ENCODE measurements at places on chromosomes 11 and 22. TPM values are rescaled to one million over a fixed set of nuclear protein-coding genes. Genes with fewer than 3 reads are reported as not detected.
A peak's percentile ranks its signal among the peaks of the same experiment; 100 is the strongest.

DNA sequence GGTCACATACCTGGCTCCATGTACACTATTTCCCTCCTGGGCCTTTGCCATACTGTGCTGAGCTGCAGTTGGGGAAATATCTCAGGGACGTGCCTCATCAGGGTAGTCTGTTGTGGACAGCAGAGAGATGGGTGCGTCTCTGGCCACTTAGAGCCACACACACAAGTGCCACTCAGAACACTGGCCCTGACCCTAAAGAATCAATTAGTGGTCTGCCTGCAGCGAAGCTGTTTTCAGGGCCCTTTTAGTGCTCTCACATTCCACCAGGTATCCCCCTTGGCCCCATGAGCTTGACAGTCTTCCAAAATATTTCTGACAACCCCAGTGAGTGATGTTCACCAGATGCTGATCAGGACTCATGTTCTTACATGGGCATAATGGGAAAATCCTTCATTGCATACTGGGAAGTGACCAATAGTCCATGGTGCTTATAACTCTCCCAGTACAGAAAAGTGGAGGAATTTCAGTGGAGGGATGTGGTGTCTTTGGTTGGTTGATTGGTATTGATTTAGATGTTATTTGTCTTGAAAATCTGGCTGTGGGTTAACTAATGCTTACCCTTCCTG, 66.1 kb downstream of the ME3 start:
- DNase-seq = no peak
- peak overlapping the region; percentile 11 for H3K27ac ChIP-seq
- no peaks in the 10 kb centered on the region for H3K36me3 ChIP-seq

- H3K4me1 ChIP-seq = no peaks in the 10 kb centered on the region
- peak; percentile 55 for DNase-seq
- H3K27me3 ChIP-seq = peaks cover 10% of the 10 kb centered on the region
- H3K4me3 ChIP-seq = no peak overlapping the region
- H3K27ac ChIP-seq = no peak overlapping the region
- no peaks in the 10 kb centered on the region for H3K36me3 ChIP-seq
Observed at GRCh38 chr22:41746567-41747400, 47.5 kb downstream of the MEI1 start.

- DNase-seq = no peak
- H3K4me3 ChIP-seq = no peak overlapping the region
- H3K27ac ChIP-seq = no peak overlapping the region
- H3K27me3 ChIP-seq = no peaks in the 10 kb centered on the region
Observed at GRCh38 chr11:107257710-107258109, 199.9 kb downstream of the CWF19L2 start.

GRCh38 chr11:62432695-62433094, 13.9 kb downstream of the SCGB1A1 start:
- no peak overlapping the region for H3K4me3 ChIP-seq
- no peak overlapping the region for H3K27ac ChIP-seq
- H3K27me3 ChIP-seq = no peaks in the 10 kb centered on the region
- H3K4me1 ChIP-seq = peaks cover 56% of the 10 kb centered on the region

DNA sequence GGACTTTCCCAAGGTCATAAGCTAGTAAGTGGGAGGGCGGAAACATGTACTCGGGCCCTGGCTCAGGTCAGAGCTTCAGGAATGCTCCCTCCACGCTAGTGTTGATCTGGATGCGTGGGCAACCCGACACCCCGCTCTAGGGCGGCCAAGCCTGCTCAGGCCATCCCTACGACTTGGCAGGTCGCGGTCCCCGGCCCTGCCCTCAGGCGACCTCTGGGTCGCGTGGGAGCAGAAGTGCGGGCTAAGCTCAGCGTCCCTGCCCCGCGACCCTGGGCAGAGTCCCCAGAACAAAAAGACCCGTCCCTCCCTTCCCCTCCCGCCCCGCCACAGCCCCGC, 781 bp upstream of the TEF start:
- peaks cover 8% of the 10 kb centered on the region for H3K36me3 ChIP-seq
- H3K27ac ChIP-seq = peak overlapping the region; percentile 98
- H3K4me3 ChIP-seq = peak overlapping the region; percentile 51
- H3K27me3 ChIP-seq = no peaks in the 10 kb centered on the region

DNA sequence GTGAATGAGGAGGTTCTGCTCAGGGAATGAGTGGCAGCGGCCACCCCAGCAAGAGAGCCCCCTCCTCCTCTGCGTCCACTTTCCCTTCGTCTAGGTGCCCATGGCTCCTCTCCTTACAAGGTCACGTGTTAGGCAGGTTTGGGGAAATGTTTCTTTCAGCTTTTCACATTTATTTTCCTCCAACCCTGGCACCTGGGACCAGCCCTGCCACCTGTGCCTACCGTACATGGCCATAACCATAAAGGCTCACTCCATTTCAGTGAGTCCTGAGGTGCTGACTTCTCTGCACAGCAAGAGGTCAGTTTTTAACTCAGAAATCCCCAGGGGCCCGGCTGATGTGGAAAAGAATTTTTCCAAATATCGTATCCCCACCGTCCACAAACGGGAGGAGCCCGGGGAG, 71.2 kb downstream of the FLI1 start:
- peaks cover 8% of the 10 kb centered on the region for H3K36me3 ChIP-seq
- no peak overlapping the region for H3K27ac ChIP-seq
- H3K27me3 ChIP-seq = no peaks in the 10 kb centered on the region
- H3K4me1 ChIP-seq = 0 out of 2 replicates have a peak, but pooled peaks cover 1% of the 10 kb centered on the region
- H3K4me3 ChIP-seq = no peak overlapping the region

DNA sequence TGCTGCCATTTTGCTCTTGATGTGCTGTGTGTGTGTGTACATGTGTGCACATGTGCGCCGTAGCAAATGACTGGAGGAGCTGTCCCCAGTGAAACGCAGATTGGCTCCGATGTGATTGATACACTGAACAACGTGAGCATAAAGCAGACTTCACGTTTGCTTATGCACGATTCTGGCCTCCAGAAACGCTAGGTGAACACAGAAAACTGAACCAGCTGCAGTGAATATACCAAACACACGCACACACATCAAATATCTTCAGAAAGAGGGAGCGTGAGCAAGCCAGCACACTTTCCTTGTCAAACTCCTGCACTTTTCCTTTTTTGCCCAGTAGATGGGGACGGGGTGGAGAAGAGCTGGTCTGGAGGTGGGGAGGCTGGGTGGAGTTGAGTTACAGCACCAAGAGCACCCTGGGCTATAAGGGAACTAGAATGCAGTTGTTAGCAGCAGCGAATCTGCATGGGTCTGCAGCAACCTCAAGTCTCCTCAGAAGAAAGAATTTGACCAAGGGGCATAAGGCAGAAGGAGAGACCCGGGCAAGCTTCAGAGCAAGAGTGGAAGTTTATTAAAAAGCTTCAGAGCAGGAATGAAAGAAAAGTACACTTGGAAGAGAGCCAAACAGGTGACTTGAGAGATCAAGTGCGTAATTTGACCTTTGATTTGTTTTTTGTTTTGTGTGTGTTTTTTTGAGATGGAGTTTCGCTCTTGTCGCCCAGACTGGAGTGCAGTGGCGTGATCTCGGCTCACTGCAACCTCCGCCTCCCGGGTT, 77.8 kb upstream of the CADM1 start:
- no peaks in the 10 kb centered on the region for H3K4me1 ChIP-seq
- no peaks in the 10 kb centered on the region for H3K36me3 ChIP-seq

DNA sequence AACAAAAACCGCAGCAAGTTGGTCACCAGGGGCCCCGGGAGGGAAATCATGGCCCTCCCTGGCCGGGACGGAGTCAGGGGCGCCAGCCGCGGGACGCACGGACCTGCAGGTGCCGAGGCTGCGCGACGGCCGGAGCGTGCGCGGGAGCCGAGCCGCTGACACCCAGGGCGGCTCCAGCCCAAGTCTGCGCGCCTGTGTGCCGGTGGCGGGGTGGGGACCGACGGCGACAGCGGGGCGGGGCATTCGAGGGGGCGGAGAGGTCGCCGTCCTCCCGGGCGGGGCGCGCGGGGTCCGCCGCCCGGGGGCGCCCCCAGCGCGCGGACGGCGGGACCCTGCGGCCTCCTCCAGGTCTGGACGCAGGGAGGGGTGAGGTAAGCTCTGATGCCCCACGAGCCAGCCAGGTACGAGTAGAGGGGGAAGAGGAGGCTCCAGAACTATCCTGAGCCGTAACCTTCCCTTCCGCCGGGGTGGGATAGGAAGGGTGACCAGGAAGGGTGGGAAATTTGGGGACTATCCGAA, at the start of gene ESAM:
Gene ESAM, minus strand, starts transcription at position 186 of the 519 bp plus-strand sequence. Its CDS starts 136 bp downstream, at position 50.
- no peaks in the 10 kb centered on the region for H3K27me3 ChIP-seq
- DNase-seq = no peak
- H3K27ac ChIP-seq = no peak within 1 kb of the TSS
- H3K36me3 ChIP-seq = 0 out of 2 replicates have a peak, but pooled peaks cover 3% of the 10 kb centered on the region

- no peaks in the 10 kb centered on the region for H3K27me3 ChIP-seq
- H3K4me3 ChIP-seq = peak overlapping the region; percentile 61
- peaks cover 28% of the 10 kb centered on the region for H3K4me1 ChIP-seq
Observed at GRCh38 chr11:45803971-45804760, 783 bp upstream of the SLC35C1 start.

- no peaks in the 10 kb centered on the region for H3K36me3 ChIP-seq
- no peak for DNase-seq
- H3K27me3 ChIP-seq = peaks cover 12% of the 10 kb centered on the region
- H3K4me3 ChIP-seq = no peak overlapping the region
Observed at GRCh38 chr11:15618583-15619032, 503.9 kb downstream of the INSC start.

DNA sequence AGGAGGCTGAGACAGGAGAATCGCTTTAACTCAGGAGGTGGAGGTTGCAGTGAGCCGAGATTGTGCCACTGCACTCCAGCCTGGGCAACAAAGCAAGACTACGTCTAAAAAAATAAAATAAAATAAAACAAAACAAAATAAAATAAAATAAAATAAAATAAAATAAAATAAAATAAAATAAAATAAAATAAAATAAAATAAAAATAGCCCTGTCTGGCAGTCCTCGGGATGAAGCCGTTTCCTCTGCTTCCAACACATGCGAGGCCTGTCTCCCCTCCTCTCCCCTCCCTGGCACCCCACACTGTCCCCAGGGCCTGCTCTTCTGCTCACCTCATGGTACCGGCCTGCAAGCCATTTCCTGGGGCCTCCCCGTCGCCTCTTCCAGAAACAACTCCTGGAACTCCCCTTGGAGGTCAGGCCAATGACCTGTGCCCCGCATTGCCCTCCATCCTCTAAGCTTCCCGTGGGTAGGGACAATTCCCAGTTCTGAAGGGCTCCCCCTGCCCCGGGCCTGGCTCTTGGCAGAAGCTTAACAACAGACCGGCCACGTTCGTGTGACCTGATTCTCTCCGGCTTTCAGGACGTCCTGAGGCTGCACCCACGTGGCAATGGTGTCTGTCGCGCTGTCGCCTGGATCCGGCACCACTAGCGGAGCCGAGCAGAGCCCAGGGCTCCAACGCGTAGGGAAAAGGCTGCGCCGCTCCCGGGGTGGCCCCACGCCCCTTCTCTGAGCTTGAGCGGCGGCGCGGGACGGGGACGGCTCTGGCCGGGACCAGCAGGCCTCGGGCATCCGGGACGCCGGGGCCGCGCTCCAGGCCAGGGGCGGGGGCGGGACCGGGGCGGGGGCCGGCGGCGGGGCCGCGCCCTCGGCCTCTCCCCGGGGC, 456 bp upstream of the PARVB start:
- peaks cover 28% of the 10 kb centered on the region for H3K4me1 ChIP-seq
- DNase-seq = peak; percentile 53
- peaks cover 7% of the 10 kb centered on the region for H3K36me3 ChIP-seq

- no peaks in the 10 kb centered on the region for H3K36me3 ChIP-seq
- H3K4me1 ChIP-seq = peaks cover 11% of the 10 kb centered on the region
- H3K4me3 ChIP-seq = no peak overlapping the region
- DNase-seq = no peak
Observed at GRCh38 chr11:46017341-46017740, 94.9 kb downstream of the LARGE2 start.

DNA sequence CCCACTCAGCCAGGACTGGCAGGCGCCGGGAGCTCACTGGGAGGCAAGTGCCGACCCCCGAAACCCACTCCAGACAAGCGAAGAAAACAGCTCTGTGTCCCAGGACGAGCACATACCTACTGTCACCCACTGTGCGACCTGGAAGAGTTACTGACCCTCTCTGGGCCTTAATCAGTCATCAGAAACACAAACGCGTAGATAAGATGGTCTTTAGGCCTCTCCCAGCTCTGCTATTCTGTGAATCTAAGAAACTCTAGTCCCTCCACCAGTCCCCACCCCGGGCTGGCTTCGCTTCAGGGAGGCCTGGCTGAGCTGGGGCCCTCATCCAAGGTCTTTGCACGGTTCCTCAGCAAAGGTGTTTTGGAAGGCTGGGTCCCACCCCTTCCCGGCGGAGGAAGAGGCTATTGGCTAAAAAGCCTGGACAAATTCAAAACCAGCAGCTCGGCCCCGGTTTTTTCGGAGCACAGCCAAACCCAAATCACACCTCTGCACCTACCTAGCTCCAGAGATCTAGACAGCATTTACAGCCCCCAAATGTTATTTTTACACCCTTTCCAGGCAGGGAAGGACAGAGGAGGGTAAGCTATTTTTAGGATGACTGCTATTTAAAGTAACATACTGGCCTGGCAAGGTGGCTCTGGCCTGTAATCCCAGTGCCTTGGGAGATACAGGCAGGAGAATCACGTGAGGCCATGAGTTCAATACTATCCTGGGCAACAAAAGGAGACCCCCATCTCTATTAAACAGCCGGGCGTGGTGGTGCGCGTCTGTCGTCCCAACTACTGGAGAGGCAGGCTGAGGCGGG, 13.2 kb upstream of the HDHD5 start:
- no peak for DNase-seq
- peaks cover 6% of the 10 kb centered on the region for H3K4me1 ChIP-seq
- no peaks in the 10 kb centered on the region for H3K36me3 ChIP-seq

- no peaks in the 10 kb centered on the region for H3K27me3 ChIP-seq
- H3K27ac ChIP-seq = no peak overlapping the region
- H3K4me1 ChIP-seq = no peaks in the 10 kb centered on the region
Observed at GRCh38 chr11:31560842-31561476, 51.4 kb downstream of the ELP4 start.

GRCh38 chr11:61871158-61871597, 20.2 kb downstream of the FADS3 start:
- no peak overlapping the region for H3K27ac ChIP-seq
- H3K27me3 ChIP-seq = no peaks in the 10 kb centered on the region
- peaks cover 23% of the 10 kb centered on the region for H3K36me3 ChIP-seq

GRCh38 chr11:66488957-66489356, 8.7 kb downstream of the DPP3 start:
- no peak overlapping the region for H3K4me3 ChIP-seq
- H3K27me3 ChIP-seq = no peaks in the 10 kb centered on the region
- H3K4me1 ChIP-seq = no peaks in the 10 kb centered on the region
- DNase-seq = no peak

The CCDC81 gene
- 18.2 TPM for total RNA-seq

The VPREB1 gene
- not detected for total RNA-seq

The OR52N4 gene
- not detected for total RNA-seq

The YPEL1 gene
- total RNA-seq = 1.0 TPM

The TTC28 gene
- total RNA-seq = 9.7 TPM

The RAB39A gene
- total RNA-seq = not detected

The PATE2 gene
- total RNA-seq = 0.50 TPM

The CAPN5 gene
- 8.7 TPM for total RNA-seq

Measured in SJSA1 (cell line).